ENCODE measurements at places on chromosomes 2 and 18.

- no peak for DNase-seq
These were observed 86.5 kb downstream of the INHBB start for GRCh38 chr2:120432293-120432975.

DNA sequence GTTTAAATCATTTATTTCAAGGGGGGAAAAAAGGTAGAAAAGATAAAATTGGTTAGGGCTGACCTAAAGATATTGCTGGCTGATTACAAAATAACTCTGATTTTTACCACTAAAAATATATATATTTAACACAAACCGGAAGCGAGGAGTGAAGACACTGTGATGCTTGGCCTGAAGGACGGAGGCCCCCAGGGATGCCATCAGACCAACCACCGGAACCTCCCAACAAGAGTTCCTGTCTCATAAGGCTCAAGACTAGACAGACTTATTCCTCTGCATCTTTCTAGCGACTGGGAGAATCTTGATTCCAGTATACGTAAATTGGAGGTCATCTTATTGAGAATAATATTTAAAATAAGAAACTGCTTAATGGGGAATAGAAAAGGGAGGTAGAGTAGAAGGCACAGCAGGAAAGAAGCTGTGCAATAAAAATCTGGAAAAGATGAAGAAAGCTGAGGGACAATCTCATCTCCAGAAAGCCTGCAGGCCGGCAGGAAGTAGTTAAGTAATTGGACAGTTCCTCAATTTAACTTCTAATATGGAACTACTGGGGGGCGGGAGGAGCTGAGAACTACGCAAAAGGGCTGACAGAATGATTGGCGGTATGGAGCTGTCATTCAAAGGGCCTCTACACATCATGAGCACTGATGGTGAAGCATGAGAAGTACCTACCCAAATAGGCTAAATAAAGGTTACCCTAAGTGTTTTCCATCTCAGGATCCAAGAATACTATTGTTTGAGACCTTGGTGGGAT lies 91.1 kb downstream of the DTNB start:
- DNase-seq: peak; percentile 42

- DNase-seq: no peak
These were observed 115.7 kb downstream of the NCKAP5 start for GRCh38 chr2:133452583-133452982.

DNA sequence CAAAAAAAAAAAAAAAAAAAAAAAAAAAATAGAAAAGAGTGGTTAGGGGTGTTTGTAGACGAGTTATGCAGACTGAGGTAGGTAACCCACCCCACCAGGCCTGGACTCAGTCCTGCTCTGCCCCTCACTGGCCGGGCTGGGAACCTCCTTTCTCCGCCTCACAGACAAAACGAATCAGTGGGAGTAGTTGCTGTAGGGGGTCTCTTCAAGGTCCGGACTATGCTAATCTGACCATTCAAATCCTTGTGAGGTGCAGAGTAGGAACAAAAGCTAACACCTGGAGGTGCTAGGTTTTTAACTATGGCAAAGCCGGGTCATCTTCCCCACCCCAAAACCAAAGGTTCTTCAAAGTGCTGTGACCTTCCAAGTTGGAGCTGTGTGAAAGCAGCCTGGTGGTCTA lies 223.7 kb downstream of the SLC4A3 start:
- DNase-seq: no peak

- DNase-seq: no peak
These were observed 147.2 kb downstream of the DTNA start for GRCh38 chr18:34857320-34857719.

- no peak for DNase-seq
These were observed 533.9 kb upstream of the CRIM1 start for GRCh38 chr2:35821675-35822074.

DNA sequence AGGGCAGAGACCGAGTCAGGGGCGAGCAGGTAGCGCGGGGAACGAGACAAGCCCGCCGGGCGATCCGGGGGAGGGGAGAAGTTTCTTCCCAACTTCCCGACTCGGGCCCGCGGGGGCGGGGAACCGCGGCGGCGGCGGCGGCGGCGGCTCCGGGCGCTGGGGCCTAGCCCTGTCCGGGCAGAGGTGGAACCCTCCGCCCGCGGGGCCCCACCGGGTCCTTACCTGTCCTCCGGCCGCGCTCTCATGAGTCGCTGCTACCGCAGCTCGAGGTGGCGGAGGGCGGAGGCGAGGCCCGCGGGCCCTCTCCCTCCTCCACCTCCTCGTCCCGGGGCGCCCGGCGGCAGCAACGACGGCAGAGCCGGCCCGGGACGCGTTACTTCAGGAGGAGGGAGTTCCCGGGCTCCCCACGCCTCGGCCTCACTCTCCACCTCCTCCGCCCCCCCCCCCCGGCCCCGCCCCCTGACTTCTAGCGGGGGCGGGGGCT lies at the start of gene YES1:
Gene YES1 (minus strand): TSS at position 351 of the 484 bp plus-strand sequence. CDS start 55,415 bp downstream, outside the sequence.
- no peak for DNase-seq

GRCh38 chr2:232376260-232376659 lies 2.3 kb upstream of the ALPP start:
- DNase-seq: no peak
